ENCODE measurements at places on chromosomes 7 and 10.

DNA sequence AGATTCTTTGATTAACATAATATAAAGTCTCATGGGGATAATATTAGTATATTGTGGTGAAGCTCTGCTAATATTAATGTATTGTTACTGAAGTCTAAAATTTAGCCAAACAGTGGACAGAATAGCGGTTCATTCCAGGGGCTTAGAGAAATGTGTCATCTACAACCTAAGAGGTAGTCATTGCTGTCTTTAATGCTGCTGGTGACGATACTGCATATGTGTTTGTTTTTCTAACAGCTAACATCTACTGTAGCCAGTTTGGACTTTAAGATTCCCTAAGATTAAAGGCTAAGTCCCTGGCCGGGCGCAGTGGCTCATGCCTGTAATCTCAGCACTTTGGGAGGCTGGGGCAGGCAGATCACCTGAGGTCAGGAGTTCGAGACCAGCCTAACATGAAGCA is 102.0 kb upstream of the SAMD8 start:
- no peak for DNase-seq

GRCh38 chr7:72260406-72260805 is 151.7 kb downstream of the CALN1 start:
- no peak for DNase-seq

GRCh38 chr7:36185756-36186155 is 32.7 kb downstream of the EEPD1 start:
- no peak for DNase-seq

DNA sequence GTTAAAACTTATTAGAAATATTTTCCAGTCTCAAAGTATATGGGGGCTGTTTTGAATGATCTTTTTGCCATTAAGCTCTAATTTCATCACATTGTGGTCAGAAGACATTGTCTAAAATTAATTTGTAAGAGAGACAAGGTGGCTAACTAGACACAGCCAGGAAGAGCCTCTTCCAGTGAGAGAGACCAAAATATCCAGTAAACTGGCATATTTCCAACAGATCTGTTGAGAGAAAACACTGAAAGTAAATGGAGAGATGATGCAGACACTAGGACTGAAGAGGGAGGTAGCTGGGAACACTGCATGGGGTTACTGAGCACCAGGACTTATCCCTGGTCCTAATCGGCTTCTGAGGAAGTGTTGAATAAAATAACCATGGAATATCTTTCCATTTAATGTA is 101.5 kb upstream of the TAS2R16 start:
- DNase-seq = no peak

GRCh38 chr10:4018054-4018511 is 233.1 kb upstream of the KLF6 start:
- DNase-seq = no peak

DNA sequence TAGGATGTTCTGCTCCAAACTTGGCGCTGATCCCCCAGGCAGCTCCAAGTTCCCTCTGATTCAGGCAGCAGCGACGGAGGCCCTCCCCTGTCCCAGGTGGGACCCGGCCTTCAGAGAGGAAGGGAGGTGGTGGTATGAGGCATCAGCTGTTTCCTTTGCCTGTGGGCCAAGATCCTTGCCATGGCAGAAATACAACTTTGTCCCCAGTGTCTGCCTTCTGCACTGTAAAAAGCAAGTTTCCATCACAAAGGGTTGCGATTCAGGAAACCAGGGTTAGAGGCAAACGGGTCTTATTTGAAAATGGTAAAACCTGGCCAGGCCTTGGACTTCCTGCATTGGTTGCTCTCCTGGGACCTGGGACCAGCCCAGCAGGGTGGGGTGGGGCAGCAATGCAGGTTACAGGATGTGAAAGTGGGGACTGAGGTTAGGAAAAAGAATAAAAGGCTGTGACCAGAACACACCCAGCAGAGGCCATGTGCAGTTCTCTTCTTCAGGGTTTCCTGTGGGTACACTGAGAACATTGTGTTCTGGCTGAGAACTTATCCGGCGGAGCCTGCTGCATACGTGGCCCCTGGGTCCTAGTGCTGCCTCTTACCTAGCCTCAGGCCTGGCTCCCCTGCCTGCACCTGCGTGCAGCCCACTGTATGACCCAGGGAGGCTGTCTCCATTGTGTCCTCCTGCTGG is 25.1 kb upstream of the DDIT4 start:
- no peak for DNase-seq

DNA sequence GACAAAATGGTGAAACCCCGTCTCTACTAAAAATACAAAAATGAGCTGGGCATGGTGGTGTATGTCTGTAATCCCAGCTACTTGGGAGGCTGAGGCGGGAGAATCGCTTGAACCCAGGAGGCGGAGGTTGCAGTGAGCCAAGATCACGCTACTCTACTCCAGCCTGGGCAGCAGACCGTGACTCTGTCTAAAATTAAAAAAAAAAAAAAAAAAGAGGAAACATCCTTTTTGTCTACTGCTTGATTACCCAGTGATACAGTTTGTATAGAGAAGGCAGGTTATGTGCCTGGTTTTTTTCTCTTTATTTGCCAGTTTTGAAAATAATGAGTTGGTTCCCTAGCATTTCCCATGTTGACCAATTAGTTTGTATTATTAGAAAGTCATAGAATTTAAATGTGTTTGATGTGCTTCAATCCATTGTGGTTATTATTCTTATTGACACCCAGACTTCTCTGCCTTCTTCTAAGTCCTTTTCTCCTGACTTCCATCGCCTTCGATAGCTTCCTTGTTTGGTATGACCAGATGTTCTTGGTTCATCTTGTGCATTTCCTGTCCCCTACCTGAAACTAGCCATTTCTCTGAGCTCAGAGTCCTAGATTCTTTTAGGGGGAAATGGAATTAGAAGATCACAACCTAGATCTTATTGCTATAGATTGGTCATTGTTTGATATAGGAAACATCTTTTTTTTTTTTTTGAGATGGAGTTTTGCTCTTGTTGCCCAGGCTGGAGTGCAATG is 43.2 kb downstream of the VKORC1L1 start:
- DNase-seq = no peak

DNA sequence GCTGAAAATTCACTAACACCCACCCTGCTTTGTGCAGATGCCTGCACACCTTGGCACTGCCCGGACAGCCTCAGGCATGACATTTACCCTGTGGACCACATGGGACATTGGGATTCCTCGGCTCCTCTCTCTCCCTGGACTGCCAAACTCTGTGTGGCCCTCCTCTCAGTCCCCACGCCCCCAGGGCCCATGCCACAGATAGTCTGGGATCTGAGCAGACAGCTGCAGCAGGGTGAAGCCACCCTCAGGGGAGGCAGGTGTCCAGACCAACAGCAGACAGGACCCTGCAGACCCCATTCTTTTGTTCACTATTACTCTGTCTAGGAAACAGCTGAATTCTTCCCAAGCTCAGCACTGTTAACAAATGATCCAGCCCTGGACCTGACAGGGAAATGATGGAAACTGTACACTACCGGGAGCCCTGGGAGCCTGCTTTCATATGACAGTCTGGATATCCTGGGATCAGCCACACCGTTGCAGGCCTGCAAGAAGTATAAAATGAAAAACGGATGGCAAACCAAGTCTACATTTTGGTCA is 83.4 kb downstream of the VOPP1 start:
- no peak for DNase-seq

DNA sequence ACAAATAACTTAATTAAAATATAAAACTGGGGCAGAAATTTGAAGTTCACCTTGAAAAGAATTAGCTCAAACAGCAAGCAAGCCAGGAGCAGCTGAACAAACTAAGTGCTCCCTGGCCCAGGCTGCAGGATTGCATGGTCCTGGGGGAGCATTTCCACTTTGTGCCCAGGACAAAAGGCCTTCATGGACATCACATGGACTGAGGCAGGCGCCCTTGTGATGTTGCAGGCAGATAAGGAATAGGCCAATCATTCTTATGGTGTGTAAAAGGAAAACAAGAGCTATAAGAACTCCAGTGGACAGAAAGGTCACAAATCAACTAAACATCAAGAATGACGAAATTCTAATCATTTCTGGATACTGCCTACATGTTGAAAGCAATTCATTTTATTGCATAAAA is 17.5 kb upstream of the TECTB start:
- no peak for DNase-seq

- no peak for DNase-seq
Measured at GRCh38 chr7:131616487-131617200, 60.2 kb upstream of the PODXL start.

DNA sequence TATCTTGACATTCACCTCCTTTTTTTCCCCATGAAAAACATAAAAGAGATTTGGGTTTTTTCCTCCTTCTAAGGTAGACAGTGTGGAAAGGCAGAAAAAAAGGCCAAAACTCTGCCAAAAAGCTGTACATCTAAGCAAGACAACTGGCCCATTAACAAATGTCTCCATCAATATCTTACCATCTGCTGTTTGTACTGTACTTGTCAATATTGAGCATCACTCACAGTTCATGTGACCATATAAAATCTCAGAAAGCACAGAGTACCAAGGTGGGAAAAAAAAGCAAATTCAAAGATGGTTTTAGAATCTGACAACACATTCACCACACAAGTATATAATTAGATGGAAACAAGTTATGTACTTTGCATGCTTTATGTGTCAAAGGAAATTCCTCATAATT is 52.6 kb downstream of the CACNA2D1 start:
- DNase-seq = no peak

GRCh38 chr10:119806334-119807130 is 66.1 kb downstream of the MCMBP start:
- DNase-seq = no peak

DNA sequence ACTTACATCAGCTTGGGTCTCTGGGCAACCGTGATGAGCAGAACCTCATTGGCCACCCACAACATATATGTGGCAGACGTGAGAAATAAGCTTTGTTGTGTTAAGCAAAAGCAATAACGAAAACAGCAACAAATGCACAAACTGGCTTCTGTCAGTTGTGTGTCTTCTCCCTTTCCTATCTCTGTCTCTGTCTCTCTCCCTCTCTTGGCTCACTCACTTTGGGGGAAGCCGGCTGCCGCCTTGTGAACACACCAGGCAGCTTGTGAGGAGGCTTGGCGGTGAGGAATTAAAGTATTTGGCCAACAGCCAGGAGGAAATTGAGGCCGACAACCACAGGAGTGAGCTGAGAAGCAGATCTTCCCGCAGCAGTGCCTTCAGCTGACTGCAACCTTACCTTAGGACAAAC is 21.9 kb upstream of the CDCA7L start:
- DNase-seq = no peak

- no peak for DNase-seq
Measured at GRCh38 chr10:16384021-16384420, 52.8 kb upstream of the PTER start.

DNA sequence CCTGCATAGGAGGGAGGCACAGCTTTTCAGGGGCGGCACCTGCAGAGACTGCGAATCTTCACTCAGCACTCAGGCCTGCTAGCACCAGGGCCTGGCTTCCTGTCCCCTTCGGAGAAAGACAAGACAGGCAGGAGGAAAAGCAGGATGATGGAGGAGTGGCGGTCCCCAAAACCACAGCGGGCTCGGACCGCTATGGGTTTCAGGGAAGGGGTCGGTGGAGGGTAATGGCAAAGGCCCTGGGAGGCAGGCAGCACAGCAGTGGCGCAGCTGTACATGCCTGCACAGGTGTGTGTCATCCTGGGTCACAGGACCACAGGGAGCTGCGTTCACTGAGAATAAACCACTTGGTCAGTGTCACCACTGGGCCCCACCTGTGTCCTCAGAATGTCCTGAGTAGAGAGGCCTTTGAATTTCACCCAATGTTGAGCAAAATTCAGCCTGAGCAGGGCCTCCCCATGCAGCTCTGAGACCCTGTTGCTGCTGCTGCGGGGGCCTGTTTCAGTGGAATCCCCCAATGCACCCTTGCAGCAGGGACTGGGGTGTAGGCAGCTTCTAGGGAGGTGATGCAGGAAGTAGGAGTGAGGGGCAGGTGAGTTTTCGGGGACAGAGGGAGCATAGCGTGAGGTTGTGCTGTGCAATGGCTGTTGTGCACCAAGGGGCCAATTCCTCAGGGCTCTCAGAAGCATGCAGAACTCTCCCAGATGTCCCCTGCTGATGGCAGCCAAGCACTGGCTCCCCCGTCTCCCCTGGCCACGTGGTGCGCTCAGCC is 90.6 kb upstream of the PPP2R2D start:
- no peak for DNase-seq

GRCh38 chr7:141073173-141073640 is 657 bp upstream of the TMEM178B start:
- DNase-seq = no peak

DNA sequence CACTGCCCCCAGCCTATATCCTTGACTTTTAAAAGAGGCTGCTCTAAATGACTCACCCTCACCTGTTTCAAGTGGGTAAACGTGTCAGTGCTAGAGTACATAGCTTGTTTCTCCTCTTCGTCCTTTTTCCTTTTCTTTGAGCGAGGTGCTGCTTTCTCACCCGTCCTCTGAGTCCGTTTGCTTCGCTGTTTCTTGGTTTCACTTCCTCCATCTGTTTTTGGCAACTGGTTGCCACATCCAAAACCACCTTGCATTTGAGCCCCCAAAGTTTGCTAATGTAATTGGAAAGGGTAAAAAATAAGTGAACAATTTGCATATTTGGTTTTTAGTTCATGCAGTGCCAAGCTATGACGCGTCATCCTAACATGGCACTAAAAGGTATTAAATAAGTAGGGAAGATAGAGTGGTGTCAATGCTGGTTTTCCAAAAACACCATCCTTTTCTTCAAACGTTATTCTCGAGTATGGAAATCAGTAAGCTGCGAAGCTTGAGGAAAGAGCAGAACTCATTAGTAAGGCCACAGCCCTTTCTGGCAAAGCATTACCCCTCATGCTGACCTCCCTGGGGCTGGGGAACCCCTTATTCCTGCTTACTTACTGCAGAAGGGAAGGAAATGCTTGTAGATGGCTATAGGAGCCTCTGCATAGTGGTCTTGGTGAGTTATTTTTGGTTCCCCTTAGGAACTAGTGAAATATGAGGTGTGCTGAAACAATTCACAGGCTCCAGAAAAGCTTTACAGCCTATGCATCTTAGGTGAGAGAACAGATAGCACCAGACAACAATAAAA is 133.5 kb downstream of the GALNT11 start:
- DNase-seq = no peak

DNA sequence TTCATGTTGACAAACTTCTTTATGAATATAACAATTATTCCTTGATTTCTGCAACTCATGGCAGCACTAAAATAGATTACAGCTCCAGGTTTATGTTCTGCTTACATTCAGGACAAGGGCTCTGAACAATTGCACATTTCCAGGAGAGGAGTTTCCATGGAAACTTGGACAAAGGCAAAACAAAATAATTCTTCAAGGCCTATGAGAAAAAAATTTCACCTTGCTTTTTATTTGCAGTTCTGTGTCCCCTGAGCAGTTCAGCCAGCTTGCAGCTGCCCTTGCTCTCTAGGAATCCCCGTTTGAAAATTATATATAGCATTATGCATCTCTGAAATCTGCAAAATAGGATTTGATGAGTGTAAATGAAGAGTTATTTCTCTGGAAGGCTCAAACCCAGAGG is 71.7 kb downstream of the ARL4A start:
- DNase-seq = no peak

GRCh38 chr7:158130023-158130409 is 457.6 kb downstream of the PTPRN2 start:
- no peak for DNase-seq

GRCh38 chr10:125064681-125065492 is 95.5 kb downstream of the CTBP2 start:
- DNase-seq = peak; percentile 54

DNA sequence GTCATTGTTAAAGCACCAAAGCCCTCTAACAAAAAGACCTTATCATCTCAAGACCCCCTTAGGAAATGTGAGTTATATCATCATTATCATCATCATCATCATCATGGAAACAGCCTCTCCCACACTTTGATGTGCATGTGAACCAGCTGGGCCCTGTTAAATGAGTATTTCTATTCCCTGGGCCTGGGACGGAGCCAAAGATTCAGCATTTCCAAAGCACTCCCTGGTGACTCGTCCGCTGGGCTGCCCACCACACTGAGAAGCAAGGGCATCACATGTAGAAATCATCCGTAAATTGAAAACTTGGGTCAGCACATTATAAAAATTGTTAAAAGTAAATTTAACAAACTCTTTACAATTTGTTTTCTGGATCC is 88.6 kb downstream of the PTPRN2 start:
- no peak for DNase-seq

Data from fibroblast of skin of left biceps (primary cell).